ENCODE measurements at places on chromosomes 12 and 14.

DNA sequence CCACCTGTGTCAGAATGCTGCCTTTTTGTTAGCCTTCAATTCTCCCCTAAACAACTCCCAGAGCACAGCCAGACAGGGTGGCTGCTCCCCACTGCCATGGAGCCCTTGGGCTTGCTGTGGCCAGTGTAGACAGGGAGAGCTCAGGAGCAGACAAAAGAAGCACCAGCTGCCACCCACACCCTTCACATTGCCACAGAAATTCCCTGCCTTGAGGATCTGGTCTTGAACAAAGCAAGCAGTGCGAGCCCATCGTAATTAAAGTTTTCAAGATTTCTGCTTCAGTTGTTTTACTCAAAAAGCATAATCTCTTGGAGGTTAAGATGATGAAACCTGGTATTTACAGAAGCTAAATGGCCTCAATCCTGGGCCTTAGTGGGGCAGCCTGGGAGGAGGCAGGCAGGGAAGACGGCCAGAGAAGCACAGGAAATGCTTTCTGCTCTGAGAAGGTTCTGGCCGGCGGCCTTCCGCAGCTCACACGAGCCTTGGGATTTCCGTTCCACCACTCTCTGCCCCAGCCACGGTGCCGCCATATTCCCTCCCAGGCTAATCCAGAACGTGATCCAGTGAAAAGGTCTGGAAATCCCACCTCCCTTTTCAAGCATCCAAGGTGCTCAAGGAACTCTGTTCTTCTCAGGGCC, 535.2 kb downstream of the BCL11B start:
- no peak for DNase-seq

DNA sequence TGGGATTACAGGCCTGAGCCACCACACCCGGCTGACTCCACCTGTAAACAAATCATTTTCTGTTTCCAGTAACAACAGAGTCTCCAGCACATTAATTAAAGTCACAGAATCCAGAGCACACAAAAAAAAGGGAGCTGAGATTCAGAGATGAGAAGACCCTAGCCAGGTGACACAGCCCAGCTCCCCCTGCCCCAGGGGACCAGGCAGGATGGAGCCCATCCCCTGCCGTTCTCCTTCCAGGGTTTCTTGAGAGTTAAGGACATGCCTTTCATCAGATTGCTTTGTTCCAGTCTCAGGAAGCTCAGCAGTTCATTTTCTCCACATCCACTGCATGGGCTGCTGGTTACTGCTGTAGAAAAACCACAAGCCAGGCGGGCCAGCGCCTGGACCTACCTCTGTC, 81.2 kb downstream of the RIMBP2 start:
- DNase-seq: no peak

DNA sequence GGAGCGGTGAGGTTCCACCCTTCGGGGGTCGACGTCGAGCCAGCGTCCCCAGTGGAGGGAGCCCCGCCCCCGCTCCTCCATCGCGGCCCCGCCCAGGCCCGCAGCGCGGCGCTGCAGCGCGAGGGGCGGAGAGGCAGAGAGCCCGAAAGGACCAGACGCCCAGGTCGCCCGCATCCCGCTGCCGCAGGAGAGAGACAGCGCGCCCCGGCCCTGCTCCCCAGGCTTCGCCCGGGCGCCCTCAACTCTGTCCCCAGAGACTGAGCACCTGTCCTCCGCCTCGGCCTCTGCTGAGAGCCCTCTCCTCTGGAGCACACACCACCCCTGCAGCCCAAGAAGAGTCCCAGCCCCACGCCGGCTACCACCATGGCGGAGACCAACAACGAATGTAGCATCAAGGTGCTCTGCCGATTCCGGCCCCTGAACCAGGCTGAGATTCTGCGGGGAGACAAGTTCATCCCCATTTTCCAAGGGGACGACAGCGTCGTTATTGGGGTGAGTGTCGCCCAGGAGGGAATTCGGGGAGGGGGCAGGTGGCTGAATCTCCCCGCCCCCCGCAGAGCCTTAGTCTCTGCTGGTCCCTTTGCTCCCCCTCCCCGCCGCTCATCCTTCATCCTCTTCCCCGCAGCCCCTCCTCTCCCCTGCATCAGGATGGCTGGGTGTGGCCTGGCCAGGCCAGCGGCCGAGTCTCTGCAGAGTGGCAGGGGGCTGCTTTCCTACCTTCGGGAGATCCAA, at the start of gene KIF5A:
Gene KIF5A, plus strand, starts transcription at position 136 of the 732 bp plus-strand sequence. Its CDS starts 228 bp downstream, at position 364.
- no peak for DNase-seq

DNA sequence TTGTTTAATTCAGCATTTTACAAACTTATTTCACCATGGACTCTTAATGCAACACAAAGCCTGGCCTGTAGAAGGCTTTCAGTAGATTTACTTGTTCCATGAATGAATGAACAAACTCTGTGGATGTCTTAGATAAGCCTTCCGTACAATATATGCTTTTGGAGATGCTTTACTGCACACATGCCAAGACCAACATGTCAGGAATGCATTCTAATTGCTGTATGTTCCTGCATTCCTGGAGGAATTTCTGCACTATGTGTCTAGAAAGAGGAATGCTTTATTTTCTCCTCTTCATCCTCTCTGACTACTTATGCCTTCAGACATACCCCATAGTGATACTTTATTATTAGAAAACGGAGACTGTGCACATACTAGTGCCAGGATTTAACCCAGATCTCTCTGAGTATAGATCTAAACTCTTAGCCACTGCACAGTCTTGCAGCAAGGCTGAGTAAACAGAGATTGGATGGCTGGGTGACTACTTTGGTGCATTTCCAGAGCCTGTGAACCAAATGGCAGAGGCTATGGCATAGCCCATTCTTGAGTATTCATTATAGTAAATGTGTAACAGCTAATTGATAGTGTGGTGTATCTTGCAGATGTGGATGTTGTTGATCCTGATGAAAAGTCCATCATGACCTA, 108.2 kb downstream of the SYNE2 start:
- no peak for DNase-seq

DNA sequence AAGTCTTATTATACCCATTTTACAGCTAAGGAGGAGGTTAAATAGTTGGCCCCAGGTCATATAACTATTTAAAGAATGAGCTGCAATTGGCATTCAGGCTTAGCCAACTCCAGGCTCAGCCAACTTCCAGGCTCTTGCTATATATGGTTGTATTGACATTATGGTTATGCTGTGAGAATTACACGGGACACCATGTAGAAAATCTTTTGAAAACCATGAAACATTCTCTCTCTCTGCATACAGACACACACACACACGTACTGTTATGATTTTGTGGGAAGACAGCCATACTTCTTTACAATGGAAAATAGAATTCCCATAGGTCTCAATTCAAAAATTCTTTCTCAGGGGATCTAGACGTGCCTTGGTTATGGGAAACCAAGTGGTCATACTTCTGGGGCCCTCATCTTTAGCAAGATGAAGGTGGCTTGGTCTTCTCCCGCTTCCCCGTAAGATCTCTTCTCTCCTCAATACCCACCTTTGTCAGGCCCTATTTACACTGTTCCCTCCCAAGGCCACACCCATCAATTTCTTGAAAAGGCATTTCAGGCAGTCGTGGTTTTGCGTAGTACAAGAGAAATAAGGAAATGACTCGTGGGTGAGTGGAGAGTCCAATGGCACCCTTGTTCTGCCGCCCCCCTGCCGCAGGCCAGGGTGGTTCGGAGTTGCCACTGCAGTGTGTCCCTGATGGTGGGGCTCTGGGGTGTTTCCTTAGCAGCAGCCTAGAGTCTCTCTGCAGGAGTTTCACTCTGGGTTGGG, 10.0 kb upstream of the GPRC5A start:
- DNase-seq: no peak

DNA sequence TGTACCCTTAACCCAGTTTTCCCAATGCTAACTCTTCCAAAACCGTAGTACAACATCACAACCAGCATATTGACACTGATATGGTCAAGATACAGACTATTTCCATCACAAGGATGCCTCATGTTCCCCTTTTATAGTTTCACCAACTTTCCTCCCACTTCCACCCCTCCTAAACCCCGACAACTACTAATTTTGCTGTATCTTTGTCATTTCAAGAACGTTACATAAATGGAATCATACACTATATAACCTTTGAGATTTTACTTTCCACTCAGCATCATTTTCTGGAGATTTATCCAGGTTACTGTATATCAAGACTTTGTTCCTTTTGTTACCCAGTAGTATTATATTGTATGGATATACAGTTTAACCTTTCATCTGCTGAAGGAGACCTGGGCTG, 88.9 kb downstream of the MED13L start:
- no peak for DNase-seq

- DNase-seq: no peak
These were observed 234.3 kb downstream of the VRK1 start for GRCh38 chr14:97031530-97031929.

GRCh38 chr12:64800640-64801039, 23.8 kb upstream of the TBC1D30 start:
- no peak for DNase-seq

GRCh38 chr14:90608281-90608680, 207.9 kb downstream of the TTC7B start:
- no peak for DNase-seq

- DNase-seq: no peak
These were observed 33.8 kb downstream of the MMAB start for GRCh38 chr12:109539508-109539907.

- DNase-seq: no peak
These were observed 9.0 kb upstream of the FKBP11 start for GRCh38 chr12:48934312-48934706.

GRCh38 chr14:24356208-24356607, 11.8 kb upstream of the NFATC4 start:
- DNase-seq: no peak

DNA sequence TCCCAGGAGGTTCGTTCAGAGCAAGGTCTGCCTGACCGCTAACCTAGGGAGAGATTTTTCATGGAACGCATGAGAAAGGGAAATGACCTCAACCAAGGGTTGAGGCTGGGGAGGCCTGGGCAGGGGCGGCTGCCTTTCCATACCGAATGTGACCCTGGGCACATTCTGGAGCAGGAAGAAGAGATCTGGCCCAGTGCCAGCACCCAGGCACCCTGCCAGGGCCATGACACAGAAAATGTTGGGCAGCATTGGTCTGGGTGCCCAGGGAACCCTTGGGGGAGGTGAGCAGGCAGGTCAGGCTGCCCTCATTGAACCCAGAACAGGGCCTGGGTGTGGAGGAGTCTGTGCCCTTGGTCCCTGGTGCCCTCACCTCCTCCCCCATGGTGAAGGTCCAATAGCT, 106.8 kb downstream of the CALM1 start:
- DNase-seq: no peak

DNA sequence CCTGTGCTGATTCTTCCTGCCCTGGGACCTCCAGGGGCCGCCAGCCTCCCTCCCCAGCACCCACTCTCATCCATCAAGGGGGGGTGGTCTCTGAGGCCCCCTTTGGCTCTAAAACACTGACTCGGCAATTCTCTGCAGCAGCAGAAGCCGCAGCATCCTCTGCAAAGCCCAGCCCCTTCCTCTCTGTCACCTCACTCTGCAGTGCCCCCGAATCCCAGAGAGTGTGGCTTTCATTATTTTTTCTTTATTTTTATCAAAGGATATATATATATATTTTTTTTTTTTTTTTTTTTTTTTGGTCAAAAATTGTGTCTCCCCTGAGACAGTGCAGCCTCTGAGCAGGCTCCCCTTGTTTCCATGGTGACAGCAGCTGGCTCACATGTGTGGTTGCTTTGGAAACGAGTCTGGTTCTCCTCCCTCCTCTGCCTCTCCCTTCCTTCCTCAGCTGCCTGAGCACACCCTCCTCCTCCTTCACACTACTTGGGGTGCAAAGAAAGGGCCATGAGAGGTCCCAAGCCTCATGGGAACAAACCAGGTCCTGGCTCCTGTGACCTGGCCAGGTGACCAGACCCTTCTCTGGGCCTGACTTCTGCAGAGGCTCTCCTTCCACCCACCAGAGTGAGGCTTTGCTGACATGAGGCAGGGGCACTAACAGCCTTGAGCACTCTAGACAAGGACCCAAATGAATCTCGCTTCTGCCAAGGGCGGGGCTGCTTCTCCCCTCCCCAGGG, 100.5 kb downstream of the LRRC74A start:
- DNase-seq: peak; percentile 12

DNA sequence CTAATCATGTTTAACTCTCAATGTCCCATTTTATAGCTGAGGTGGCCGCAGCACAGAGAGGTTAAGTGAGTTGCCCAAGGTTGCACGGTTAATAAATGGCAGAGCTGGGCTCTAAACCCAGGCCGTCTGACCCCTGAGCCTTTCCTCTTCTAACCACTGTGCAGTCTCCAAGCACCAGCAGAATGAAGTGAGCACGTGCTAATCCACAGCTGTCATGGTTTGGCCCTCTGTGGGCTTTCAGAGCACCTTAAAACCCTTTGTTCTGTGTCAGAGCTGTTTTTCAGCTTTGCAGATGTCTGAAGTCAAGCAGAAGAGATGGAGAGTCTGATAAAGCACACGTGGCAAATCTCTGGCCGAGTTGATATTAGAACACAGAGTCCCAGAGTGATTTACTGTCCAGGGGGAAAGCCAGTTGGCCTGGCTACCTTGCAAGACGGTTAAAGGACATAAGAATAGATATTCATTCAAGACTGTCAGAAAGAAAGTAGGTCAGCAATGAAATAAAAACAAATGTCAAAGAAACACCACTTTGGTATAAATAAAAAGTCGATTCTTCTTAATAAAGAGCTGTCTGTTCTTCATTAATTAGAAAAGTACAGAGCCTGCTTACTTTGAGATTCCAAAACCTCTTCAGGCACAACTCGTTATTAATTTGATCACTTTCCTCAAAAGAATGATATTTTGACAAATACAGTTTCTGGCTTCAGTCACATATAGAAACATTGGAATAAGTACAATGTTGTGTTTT, 107.3 kb downstream of the CRADD start:
- DNase-seq: no peak
